ENCODE measurements at places on chromosomes 12 and 14.

DNA sequence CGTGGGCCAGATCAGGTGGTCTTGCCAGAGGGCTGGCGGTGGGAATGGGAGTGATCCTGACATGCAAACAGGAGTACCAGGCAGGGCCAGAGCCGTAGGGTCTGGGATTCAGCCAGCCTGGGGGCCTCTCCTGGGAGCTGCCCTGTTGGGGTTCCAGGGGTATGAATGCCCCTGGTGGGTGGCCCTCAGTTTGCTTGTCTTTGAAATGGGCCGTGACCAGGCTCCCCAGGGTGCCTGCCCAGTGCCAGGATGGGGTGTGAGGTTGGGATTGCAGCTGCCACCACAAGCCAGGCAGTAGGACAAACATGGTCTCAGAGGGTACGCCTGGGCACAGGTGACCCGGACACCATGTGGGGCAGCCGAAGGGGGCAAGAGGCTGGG, 168.8 kb downstream of the KIF26A start:
- no peak for DNase-seq

GRCh38 chr12:120234643-120235368, 30.7 kb downstream of the PXN start:
- no peak for DNase-seq

DNA sequence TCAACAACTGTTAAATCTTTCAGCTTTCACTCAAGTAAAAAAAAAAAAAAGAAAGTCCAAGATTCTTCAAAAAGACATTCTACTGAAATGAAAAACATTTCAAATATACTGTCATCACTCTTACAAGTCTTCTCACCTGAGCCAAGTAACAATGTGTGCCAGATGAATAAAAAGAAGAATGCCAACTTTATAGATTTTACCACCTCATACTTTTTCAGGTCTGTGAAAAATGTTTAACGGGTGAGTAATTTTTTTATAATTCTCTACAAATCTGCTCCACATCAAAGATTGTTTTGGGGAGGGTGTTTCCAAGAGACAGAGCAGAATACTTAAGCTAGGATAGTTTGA, 181.0 kb upstream of the BMP4 start:
- DNase-seq: no peak

GRCh38 chr14:104712881-104713734, 10.9 kb upstream of the ADSS1 start:
- no peak for DNase-seq

- DNase-seq: no peak
Measured at GRCh38 chr14:57749267-57749666, 116.6 kb downstream of the SLC35F4 start.

- no peak for DNase-seq
Measured at GRCh38 chr14:94628578-94628977, 16.4 kb downstream of the SERPINA3 start.

DNA sequence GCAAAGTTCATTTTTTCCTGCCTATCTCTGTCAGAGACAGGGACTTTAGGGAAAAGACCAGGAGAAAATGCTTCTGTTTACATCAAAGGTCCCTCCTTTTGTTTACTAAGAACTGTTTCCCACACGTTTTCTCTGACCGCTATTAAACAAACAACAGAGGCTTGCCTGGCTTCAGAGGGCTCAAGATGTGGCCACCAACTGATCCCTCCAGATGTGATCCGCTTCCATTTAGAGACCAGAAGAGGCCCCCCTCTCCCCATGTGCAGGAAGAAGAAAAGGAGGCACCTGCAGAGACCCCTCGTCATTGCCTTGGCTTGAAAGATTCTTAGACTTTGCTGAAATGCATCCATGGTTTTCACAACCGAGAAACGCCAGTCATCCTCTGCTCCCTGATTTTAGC, 217.9 kb upstream of the PWP1 start:
- DNase-seq: no peak

- no peak for DNase-seq
Measured at GRCh38 chr14:88835661-88836060, 11.2 kb downstream of the TTC8 start.

GRCh38 chr14:68365228-68365627, 427.6 kb downstream of the ZFP36L1 start:
- DNase-seq: no peak
